ENCODE measurements at places on chromosomes 3 and 15. TPM values are rescaled to one million over a fixed set of nuclear protein-coding genes. Genes with fewer than 3 reads are reported as not detected.

GRCh38 chr3:58350627-58351013 is 17.9 kb downstream of the PXK start:
- peak; percentile 47 for DNase-seq

- DNase-seq, result no peak
These were observed 1.9 kb upstream of the BCL2L10 start for GRCh38 chr15:52114261-52115055.

GRCh38 chr15:43183270-43183669 is 1.9 kb upstream of the CCNDBP1 start:
- no peak for DNase-seq

- no peak for DNase-seq
These were observed 89.3 kb downstream of the RASA2 start for GRCh38 chr3:141575879-141576743.

DNA sequence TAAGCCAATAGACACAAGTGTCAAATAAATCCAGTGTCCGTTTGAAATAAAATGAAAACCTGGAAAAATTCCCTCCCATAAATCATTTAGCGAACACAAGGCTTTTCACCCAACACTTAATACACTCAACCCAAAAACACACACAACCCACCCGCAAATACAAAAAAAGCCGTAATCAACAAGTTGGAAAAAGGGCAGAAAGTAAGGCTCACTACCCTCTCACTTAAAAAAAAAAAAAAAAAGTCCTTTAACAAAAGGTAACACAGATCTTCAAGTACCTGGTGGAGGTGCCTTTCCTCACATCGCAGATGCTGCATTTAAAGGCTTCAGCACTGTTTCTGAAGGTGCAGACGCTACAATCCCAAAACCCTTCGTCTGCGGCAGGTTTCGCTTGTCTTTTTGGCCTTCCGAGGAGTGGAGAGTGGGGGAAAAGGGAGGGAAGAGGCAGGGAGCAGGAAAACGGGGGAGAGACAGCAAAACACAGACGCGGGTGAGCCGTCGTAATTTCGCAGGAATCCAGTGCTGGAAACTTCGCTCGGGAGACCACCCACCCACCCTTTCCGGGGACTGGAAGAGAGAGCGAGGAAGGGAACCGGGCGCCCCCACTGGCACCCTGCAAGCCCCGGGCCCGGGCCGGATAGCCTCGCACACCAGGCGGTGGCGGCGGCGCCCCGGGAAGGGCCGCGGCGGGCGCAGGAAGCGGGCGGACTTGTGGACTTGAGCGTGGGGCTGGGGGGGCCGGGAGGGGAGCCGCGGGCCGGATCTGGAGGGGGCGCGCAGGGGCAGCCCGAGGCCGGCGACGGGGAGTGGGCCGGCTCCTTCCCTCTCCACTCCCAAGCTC is 401.8 kb downstream of the SHQ1 start:
- peak; percentile 47 for DNase-seq

- DNase-seq, result no peak
These were observed 144.7 kb downstream of the FAM43A start for GRCh38 chr3:194830401-194830800.

GRCh38 chr15:60643555-60643954 is 164.6 kb upstream of the ICE2 start:
- no peak for DNase-seq

GRCh38 chr3:171490901-171491300 is 30.7 kb upstream of the TNIK start:
- DNase-seq, result no peak

DNA sequence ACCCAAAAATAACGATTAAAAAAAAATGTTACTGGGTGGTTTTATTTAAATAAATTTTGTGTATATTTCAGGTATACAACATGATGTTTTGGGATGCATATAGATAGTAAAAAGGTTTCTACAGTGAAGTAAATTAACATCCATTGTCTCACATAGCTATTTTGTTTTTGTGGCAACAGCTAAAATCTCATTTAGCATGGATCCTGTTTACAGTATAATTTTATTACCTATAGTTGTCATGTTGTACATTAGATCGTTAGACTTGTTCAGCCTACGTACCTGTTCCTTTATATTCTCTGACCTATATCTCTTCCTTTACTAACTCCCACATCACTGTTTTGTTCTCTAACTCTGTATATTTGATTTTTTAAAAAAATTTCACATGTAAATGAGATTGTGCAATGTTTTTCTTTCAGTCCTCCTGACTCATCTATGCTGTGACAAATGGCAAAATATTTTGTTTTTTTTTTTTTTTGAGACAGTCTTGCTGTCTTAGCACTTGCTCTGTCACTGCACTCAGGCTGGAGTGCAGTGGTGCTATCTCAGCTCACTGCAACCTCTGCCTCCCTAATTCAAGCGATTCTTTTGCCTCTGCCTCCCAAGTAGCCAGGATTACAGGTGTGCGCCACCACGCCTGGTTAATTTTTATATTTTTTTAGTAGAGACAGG is 45.6 kb downstream of the OIP5 start:
- peak; percentile 16 for DNase-seq

GRCh38 chr3:1092771-1093170 is at the start of gene CNTN6:
TSS of gene CNTN6 (plus strand) at chr3:1093024. CDS start at chr3:1148009, 54,985 bp downstream.
- DNase-seq, result no peak

DNA sequence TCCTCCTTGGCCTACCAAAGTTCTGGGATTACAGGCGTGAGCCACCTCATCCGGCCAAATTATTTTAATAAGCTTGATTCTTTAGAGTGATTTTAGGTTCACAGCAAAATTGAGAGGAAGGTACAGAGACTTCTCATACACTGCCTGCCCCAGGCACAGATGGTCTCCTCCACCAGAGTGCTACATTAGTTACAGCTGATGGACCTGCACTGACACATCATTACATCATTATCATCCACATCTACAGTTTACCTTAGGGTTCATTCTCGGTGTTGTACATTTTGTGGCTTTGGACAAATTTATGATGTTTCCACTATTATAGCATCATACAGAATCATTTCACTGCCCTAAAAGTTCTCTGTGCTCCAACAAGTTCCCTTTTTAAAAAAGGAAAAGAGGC is 4.4 kb upstream of the VPS8 start:
- no peak for DNase-seq

DNA sequence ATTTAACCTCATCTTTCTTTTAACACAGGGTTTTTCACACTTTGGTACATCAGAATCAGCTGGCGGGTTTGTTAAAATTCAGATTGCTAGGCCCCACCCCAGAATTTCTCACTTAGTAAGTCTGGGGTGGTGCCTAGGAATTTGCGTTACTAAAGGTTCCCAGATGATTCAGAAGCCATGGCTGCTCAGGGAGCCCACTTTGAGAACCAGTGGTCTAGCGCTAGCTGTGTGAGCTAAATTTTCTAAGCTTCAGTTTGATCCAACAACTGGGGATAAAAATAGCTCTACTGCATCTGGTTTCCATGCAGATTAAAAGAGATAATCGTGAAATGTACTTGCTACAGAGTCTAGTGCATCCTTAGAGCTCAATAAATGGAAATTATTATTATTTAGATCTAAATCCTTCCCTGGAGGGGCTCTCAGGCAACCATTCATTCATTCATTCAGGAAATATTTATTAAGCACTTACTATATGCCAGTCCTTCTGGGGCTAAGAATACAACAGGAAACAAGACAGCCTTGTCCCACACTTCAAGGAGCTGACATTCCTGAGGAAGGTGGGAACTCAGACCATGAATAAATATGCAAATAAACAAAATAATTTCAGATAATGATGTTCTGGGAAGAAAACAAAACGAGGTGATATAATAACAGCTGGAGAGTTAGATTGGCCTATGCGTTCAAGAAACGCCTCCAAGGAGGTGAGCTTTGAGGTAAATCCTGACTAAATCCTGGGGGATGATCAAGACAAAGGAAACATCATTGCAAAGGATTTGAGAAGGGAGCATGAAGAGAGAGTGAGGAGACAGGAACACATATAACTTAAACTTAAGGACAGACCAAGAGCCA is 3.9 kb upstream of the CIDEC start:
- DNase-seq, result no peak

- DNase-seq, result no peak
These were observed 15.7 kb downstream of the ZNF589 start for GRCh38 chr3:48256557-48256956.

DNA sequence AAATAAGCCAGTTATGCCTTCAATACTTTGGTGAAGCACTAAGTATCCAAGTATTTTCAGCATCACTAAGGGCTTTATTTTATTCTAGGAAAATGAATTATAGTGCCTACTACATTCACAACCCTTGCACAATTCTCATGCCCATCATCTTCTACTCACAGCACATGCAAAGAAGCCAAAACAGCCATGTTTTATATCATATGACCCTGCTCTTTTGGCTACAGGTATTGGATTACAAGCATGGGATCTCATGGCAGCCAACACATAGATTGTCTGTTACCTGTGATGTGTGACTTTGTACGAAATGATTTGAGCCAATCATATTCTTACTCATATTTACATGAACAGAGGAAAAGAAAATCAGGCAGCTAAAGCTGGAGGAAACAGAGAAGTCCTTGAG is 38.6 kb downstream of the STT3B start:
- no peak for DNase-seq

DNA sequence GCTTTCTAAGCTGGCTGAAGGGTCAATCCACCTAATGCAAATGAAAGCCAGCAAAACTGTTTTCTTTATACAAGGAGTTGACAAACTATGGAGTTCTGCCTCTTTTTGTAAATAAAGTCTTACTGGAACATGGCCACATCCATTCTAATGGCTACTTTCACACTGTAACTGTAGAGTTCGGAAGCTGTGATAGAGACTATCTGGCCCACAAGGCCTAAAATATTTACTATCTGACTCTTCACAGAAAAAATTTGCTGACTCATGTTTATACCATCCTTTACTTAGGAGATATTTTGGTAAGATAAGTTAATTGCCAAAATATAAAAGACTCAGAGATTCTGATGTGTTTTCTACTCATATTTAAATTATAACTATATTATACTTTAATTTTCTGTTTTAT is 93.7 kb upstream of the GK5 start:
- peak; percentile 53 for DNase-seq

DNA sequence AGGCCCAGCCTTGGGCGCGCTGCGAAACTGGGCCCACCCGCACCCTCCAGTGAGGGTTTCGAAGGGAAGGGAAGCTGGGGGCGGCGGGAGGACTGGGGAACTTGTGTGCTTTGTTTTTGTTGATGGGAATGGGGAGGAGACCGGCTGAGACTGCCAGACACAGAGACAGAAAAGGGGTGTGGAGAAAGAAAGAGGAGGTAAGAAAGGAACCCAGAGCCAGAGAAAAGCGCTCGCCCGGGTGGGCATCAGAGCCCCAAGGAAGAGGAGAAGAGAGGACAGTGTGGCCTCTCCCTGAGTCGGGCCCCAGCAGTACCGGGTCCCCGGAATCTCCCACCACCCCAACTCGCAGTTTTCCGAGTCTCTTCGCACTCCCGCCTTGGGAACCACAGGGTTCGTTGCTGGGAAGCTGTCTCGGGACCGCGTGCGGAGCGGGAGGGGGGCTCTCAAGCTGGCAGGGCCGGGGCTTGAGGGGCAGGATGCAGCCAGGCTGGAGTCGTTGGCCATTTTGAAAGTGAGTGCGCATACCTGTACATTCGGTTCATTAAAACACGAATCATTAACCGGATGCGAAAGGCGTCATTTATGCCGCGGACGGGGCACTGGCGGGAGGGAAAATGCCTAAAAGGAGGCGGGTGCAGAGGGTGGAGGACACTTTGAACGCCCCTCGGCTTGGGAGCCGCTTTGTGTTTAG is 3.1 kb downstream of the SKOR1 start:
- no peak for DNase-seq

GRCh38 chr15:51401872-51402517 is 60.5 kb downstream of the GLDN start:
- peak; percentile 34 for DNase-seq

DNA sequence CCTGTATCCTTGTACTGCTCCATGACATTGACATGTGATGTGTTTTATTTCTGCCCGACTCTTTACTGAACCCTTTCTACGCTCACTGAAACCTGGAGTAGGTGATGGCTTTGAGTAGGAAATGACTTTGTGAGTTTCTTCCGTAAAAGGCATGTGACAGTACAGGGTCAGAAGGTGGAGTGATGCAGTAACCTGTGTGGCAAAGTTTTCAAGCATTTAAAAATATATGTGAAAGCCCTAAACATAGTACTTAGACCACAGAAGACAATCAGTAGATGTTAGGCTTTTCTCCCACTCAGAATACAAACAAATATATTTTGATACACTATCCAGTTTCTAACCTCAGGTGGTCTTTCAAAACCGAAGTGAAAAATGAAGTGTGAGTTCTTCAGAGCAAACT is 31.3 kb upstream of the SACM1L start:
- DNase-seq, result no peak

- DNase-seq, result no peak
These were observed 31.2 kb upstream of the MYO5C start for GRCh38 chr15:52326756-52327155.

GRCh38 chr15:60070838-60071493 is 66.9 kb downstream of the FOXB1 start:
- peak; percentile 90 for DNase-seq

GRCh38 chr3:8853081-8853480 is 83.7 kb upstream of the OXTR start:
- DNase-seq, result no peak

DNA sequence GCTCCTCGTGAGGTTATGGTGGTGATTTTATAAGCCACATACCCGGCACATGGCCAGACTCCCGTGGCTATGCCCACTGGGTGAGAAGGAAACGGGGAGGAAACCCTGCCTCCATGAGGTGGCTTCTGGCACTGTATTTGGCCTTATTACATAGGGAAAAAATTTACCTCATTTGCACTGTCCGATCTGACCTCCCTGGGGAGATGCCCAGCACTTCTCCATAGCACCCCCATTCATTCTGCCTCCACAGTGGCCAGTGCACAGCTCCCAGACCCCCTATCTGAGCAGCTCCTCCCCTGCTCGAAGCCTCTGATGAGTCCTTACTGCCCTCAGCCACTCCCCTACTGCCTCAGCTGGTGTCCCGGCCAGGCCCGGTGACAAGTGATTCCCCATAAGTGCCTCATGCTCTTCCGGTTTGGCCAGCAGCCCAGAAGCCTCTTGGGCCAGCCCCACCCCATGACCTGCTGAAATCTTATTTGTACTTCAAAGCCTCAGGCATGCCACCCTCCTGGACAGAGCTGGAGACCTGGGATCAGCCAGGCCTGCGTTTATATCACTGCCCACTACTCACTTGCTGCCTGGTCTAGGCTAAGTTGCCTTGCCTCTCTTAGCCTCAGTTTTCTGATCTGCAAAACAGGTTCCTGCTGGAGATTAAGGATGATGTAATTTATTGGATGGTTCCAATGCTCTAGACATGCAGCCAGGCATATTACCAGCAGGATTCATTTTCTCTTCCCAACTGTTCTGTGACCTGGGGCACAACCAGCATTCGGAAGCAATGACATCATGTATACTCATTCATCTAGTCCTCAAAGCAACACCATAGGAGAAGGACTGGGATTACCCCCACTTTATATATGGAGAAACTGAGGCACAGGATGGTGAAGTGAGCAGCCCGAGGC is 30.6 kb upstream of the SLC6A6 start:
- peak; percentile 82 for DNase-seq

GRCh38 chr3:70933105-70933810 is 620.8 kb upstream of the MDFIC2 start:
- DNase-seq, result peak; percentile 82

SERINC4 gene
- total RNA-seq, result 0.13 TPM

FOXL2 gene
- total RNA-seq, result not detected

MYLK gene
- 185 TPM for total RNA-seq

TGM5 gene
- 0.20 TPM for total RNA-seq

BTLA gene
- not detected for total RNA-seq

ARL8B gene
- 35.8 TPM for total RNA-seq

Measured in HT1080 (cell line).